Neural progenitor cell (in vitro differentiated cells): ENCODE measurements at places on chromosomes 2 and 18.

GRCh38 chr2:38092196-38092902, 16.4 kb upstream of the CYP1B1 start:
- no peak for DNase-seq

DNA sequence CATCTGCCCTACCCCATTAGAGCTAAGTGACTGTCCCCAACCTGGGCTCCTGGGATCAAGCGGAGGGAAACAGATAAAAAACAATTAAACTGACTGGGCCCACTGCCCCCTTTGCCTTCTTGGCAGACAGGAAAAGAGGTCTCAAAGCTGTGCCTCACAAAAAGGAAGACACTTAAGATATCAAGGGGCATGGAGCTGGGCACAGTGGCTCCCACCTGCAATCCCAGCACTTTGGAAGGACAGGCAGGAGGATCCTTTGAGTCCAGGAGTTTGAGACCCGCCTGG, 75.2 kb upstream of the SP3 start:
- no peak for DNase-seq

- peak; percentile 16 for DNase-seq
These were observed 392.1 kb upstream of the RAB12 start for GRCh38 chr18:8217051-8217564.

DNA sequence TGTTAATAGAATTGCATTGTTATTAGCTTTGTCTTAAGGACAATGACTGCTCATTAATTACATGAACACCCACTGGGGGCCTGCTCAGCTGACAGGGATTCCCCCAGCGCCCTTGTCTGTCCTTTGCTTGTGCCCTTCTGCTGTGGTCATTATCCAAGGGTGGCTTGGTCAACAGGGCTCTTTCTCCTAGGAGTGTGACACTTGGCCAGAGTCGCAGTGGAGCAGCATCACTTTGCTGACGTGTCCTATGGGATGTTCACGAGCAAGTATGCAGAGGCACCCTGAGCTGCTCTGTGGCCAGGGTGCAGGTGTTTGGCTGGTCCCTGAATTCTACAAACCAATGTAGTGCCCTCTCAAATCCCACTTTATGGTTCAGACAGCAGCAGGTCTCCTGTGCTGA, 46.0 kb downstream of the PTGR3 start:
- no peak for DNase-seq

GRCh38 chr2:122193622-122194021, 438.2 kb downstream of the TSN start:
- no peak for DNase-seq

GRCh38 chr18:57561728-57562423, 24.6 kb downstream of the FECH start:
- peak; percentile 84 for DNase-seq

- peak; percentile 70 for DNase-seq
These were observed 83.0 kb downstream of the STPG4 start for GRCh38 chr2:47072018-47072691.

GRCh38 chr2:19801367-19802080, 100.3 kb downstream of the TTC32 start:
- no peak for DNase-seq

DNA sequence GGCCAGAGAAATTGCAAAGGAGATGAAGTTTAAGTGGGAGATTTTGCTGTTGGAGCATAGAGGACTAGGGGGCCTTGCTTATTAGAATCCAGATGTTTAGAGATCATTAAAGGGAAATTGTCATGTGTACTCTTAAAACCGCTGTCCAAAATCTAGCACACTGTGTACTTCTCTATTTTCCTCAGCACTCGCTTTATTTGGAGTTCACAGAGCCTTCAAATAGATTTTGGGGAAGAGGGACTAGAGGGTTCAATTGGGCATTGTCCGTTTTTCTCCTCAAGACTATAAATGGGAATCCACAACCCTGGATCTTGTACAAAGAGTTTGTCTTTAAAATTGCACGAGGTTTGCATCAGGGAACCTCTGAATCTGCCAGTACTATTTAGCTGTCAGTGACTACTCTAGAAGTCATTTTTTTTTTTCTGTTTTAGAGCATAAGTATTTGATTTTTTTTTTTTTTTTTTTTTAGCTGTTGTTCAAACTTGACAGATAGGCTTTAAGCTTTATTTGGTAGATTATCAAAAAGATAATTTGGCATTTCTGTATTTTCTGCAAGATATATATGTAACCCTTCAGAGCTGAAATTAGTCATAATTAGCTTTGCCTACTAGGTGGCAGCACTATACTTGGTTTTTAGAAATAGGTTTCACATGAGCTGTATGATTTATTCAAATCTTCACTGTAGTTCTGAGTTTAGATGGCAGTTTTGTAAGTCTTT, 14.2 kb downstream of the PMS1 start:
- DNase-seq = no peak

DNA sequence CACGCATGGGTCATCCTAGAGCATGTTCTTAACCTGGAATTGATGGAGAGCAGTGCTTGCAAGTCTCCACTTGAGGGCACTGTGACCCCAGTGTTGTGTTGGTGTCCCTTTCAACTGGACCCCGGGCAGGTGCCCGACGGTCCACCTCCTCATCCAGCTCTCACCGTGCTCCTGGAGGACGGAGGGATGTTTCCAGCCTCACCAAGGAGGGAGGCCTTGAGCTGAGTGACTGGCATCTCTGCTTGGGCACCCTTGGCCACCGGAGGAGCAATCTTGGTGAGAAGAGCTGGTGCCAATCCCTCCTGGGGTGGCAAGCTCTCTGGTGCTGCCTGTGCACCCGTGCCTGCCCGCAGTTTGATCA, 45.4 kb upstream of the ASB18 start:
- peak; percentile 82 for DNase-seq
